Cerebellum (tissue), 4 donors: ENCODE measurements at places on chromosomes 11 and 22. TPM values are rescaled to one million over a fixed set of nuclear protein-coding genes. Genes with fewer than 3 reads are reported as not detected.

DNA sequence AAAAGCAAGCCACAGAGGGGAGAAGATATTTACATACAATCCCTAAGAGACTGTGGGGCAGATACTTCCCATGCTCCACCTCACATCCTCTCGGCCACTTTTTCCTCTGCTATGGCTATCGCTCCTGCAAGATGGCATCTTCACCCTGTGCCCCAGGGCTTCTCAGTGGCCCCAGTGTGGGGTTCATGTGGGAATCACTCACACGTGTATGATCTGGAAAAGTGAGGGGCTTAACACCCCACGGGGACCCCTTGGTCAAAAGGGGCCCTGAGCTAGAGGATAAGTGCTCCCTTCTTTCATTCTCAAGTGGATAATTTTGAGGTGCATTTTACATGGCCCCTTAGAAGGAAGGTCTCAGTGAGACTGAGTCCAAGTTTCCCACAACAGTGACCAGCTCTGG, 28.7 kb downstream of the C11orf58 start:
- no peak for DNase-seq

The TYR gene
- 0.09 TPM for total RNA-seq

The GRAP2 gene
- total RNA-seq, result 0.36 TPM

DNA sequence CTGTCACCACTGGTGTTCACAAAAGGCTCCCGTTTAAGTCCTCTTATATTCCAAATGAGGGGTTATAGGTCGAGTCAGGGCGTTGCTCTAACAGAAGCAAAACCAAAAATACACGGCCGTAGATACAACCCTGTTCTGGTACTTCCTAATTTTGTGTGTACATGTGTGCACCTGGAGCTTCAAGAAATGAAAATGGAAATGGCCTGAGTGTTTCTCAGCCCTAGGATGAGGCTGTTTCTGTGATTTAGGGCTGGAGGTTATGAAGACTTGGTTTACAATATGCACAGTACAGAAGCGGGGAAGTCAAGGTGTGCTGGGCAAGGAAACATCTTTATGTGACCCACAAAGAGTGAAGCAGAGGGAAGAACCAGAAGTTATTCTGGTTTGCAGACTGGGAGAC, 110.4 kb upstream of the OR4B1 start:
- no peak for DNase-seq

The ARHGAP20 gene
- total RNA-seq, result 34.5 TPM

The SOX10 gene
- total RNA-seq, result 2.7 TPM

The FTH1 gene
- 295 TPM for total RNA-seq

GRCh38 chr11:65051398-65051858, 6.9 kb downstream of the NAALADL1 start:
- no peak for DNase-seq
